ENCODE measurements at places on chromosomes 16 and 17. TPM values are rescaled to one million over a fixed set of nuclear protein-coding genes. Genes with fewer than 3 reads are reported as not detected.

CDH3 gene
- polyA plus RNA-seq, result 1.1 TPM

CA7 gene
- not detected for polyA plus RNA-seq

CDT1 gene
- 2.2 TPM for polyA plus RNA-seq

DNA sequence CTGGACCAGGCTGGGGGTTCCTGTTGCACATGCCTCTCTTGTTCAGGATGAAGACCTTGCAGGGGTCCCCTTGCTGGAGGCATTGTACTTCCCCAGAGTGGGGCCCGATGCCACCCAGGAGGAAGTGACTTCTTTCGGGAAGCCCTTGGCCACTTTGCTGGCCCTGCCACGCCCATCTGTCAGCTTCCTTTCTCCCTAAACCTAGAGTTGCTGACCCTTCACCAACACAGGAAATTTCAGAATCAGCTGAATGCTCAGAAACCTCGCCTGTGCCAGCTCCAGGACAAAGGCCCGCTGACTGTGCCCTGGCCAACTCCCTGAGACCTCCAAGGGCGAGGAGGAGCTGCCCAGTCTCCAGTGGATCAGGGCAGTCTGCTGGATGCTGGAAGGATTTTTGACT, 26.7 kb downstream of the WNT9B start:
- no peak for DNase-seq

DNA sequence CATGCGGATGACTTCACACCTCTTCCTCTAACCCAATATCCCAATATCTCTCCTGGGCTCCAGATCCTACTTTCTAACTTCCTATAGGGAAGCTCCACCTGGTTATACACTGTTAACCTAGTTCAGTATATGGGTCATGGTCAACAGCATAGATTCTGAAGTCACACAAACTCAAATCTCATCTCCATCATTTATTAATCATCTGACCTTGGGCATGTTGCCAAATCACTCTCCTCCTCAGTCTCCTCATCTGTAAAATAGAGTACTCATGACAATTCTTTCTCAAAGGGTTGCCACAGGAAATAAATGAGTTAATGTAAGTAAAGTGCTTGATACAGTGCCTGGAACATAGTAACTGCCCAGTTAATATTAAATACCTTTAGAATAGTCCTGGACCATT, 593 bp upstream of the CD300E start:
- DNase-seq, result no peak
